Esophagus squamous epithelium (tissue), 5 donors: ENCODE measurements at places on chromosomes 5 and 9.

- DNase-seq: no peak
Observed at GRCh38 chr9:125902831-125903512, 155.8 kb downstream of the PBX3 start.

GRCh38 chr5:96966801-96967200, 30.9 kb downstream of the LNPEP start:
- no peak for DNase-seq

DNA sequence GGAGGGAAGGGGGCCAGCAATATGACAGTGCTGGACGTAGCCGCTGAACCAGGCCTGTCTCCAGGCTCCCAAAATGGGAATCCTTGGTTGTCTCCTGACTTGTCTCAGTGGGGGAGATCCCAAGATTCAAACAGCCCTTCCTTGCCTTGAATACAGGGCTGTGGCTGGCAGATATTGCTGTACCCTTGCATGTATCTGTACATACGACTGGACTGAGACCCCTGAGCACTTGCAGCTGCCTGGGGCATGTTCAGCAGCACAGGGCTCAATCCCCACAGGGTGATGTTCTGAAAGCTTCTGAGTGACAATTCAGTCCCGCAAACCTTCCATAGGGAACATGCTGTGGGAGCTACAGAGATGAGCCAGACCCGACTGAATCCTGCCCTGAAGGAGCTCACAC, 13.3 kb downstream of the OR13J1 start:
- DNase-seq: no peak

GRCh38 chr5:14208071-14209021, 65.2 kb downstream of the TRIO start:
- DNase-seq: no peak

- no peak for DNase-seq
Observed at GRCh38 chr9:137030538-137031527, 1.1 kb downstream of the FUT7 start.

DNA sequence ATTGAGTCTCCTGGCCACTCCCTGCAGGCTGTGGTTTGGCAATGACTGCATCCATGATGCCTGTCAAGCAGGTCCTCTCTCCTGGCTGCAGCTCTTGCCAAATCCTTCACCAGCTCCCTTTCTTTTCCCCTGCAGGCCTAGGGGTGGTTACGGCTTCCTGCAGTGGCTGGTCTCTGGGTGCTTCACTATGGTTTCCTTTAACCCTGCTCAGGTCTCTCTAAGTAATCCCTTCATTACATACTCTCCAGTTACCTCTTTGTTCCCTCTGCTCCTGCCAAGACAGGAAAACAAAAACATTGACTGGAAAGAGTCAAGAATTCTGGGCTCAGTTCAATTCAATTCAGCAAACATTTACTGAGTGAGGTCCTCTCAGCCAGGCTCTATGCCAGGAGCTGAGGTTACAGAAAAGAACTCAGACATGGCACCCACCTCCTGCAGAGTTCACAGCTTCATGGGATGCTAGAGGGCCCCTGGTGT, 19.8 kb upstream of the PTPN3 start:
- DNase-seq: no peak

DNA sequence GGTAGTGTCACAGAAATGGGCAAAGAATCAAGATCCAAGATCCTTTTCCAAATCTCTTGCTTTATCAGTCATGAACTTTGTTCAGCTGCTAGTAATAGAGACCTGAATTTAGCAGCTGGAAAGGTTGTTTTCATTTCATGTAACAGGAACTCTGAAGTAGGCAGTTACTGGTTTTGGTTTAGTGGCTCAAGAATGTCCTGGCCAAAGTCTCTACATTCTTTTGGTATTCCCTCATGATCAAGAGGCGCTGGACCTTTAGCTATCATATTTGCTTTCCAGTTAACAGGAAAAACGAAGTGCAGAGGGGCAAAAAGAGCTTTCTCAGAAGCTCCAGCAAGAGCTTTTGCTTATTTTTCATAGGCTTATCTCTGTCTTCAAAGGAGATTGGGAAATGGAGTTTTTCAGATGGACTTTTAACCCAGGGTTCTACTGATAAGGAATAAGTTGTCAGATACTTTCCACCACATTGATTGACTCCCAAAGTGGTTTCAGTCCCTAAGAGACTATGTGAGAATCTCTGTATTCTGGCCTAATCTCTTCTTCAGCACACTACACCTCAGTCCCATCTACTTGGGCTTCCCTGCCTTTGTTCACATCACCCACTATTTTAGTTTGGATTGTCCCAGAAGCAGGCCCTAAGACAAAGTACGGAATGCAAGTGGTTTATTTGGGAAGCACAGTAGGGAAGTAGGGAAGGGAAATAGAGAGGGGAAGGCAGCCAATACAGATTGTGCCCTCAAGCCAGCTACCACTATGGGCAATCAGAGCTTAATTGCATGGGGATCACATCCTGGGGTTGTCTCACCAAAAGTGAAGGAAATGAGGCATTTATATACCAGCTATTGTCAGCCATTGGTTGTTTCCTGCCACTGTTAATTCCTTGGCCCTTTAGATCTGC, 359.3 kb downstream of the LRRC70 start:
- no peak for DNase-seq

- DNase-seq: no peak
Observed at GRCh38 chr9:125989524-125990180, 242.5 kb downstream of the PBX3 start.

- no peak for DNase-seq
Observed at GRCh38 chr5:10563945-10564837, at the start of gene ANKRD33B. Gene ANKRD33B (plus strand): TSS chr5:10564070. CDS start chr5:10564468, 398 bp downstream.

GRCh38 chr9:21506626-21507482, 24.7 kb upstream of the IFNE start:
- DNase-seq: no peak

DNA sequence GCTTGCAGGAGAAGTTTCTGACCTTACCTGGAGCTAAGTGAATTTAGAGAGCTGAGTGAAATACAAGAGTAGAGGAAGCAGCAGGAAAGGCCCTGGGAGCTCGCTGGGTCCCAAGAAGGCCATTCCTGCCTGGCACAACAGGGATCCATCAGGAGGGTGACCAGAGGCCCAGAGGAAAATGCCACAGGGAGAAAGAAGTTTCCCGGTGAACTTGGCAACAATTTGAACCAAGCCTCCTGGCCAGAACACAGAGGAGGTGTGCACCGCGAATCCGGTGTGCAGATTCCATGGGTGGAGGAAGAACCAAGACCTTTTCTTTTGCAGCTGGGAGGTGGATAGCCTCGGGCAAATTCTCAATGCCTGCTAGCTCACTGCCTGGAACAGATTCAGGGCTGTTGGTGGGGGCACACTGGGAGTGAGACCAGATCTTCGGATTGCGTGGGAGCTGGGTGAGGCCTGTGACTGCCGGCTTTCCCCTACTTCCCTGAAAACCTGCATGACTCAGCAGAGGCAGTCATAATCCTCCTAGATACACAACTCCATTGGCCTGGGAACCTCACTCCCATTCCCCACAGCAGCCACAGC, 1850.9 kb upstream of the NUDT12 start:
- DNase-seq: no peak

DNA sequence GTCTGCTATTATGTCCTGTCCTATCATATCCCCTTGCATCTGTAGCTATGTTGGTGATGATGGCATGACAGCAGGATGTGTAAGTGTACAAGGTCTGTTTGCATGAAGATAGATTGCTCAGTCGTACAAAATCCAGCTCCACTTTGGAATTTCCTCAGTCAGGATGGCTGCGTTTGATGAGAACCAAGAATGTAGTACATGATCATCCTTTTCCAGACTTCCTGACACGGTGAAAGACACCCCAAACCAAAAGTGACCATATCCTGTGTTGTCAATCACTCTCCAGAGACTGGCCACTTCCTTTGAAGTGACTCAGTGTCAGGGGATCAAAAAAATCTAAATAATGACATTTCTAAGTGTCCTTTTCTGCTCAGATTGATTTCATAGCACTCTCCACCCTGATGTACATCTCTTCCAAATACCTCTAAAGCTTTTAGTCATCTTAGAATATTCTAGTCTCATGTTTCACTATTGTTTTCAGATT, 213.4 kb downstream of the PLK2 start:
- DNase-seq: no peak

- DNase-seq: no peak
Observed at GRCh38 chr5:95621839-95622629, 2.1 kb downstream of the GPR150 start.

GRCh38 chr9:127131871-127132270, 9.4 kb upstream of the ANGPTL2 start:
- DNase-seq: no peak

- DNase-seq: no peak
Observed at GRCh38 chr5:55869847-55870246, 18.7 kb downstream of the IL31RA start.

DNA sequence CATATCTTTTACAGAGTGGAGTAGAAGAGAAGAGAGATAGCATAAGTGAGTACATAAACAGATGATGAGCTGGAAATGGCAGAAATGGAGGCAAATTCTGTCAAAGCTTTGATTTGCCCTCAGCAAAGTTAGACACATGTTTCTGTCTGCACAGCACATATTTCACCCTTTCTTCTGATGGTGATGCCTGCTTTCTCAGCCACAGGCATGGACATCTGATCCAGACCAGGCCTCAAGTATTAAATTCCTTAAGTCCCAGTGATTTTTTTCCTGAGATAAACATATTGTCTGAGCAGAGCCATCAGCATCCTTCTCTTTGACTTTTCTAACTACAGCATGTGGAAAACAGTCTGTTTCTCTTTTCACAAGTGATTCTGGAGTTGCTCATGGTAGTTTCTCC, 409.8 kb downstream of the MAN2A1 start:
- no peak for DNase-seq

DNA sequence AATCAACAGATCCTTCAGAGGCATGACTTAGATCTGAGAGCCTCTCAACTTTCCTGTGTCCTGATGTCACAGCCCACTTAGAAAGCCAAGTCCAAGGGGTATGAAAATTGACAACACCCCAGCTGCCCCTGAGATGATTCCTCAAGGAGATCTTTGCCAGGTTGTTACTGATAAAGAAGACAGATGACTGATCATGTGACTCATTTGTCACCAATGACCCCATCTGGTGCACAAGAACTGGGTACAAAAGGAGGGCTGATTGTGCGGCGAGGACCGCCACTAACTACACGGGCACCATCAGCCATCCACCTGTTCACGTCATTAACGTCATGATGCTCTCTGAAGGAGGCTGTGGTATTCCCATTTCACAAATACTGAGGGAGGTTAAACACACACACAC, 583.2 kb upstream of the KLF4 start:
- DNase-seq: no peak

GRCh38 chr5:53601570-53601969, 41.1 kb downstream of the NDUFS4 start:
- DNase-seq: no peak

- no peak for DNase-seq
Observed at GRCh38 chr9:18861609-18862544, 171.1 kb downstream of the SAXO1 start.

- DNase-seq: no peak
Observed at GRCh38 chr9:138050472-138051330, 173.1 kb downstream of the CACNA1B start.

DNA sequence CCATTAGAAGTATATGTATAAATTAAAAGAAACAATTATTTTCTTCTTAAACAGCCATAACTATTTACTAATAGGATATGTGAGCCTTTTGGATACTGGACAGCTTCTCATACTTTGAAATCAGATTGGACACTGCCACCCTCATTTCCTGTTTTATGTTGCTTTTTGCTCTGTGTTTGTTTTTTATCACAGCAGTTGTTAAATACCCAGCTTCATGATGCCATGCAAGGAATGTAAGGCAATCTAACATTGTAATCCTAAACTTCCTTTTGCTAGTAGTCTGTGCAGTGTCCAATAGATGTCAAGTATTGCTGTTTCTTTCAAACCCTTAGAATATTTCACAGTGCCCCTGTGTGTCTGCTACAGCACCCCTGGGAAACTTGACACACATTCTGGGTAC, 56.2 kb downstream of the CNTLN start:
- DNase-seq: no peak

DNA sequence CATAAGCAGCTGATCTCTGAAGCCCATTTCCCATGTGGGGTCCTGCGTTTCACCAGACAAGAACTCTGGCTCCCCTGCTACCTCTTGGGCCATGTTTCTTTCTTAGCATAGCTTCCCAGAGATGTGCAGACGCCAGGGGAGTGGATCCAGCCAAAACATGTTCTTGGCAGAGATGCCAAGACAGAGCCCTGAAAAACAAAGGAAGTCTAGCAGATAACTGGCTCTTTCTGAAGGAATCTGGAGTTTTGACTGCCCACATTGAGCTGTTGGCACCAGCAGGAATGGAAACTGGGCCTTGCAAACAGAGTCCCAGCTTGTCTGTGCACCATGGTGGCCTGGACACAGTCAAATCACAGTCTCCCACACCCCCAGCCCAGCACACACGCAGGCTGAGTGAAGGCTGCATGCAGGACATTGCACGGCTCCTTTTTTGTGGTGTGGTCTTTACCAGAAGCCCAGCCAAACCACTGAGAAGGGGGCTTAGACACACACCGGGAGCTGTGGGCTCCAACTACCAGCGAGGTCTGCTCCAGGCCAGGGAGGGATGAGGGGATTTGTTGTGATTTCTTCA, 114.7 kb downstream of the SNX18 start:
- no peak for DNase-seq

- no peak for DNase-seq
Observed at GRCh38 chr5:6791031-6791430, 77.8 kb downstream of the TENT4A start.

DNA sequence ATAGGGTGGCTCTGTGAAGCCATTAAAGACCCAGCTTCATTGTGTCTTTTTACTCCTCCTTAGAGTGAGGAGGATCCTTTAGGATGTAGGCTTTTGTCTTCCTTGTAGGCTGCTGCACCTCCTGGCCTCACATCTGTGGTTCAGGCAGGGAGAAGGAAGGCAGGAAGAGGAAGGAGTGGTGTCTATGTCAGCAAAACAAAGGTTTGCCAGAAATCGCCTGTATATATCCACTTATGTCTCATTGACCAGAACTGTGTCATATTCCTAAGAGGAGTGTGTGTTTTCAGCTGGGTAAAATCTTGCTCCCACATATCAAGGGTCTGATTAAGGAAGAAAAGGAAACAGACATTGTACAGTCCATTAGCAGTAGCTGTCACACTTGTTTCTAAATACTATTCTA, 213.8 kb downstream of the ARHGAP26 start:
- DNase-seq: no peak

GRCh38 chr5:43304525-43304924, 8.7 kb downstream of the HMGCS1 start:
- no peak for DNase-seq

DNA sequence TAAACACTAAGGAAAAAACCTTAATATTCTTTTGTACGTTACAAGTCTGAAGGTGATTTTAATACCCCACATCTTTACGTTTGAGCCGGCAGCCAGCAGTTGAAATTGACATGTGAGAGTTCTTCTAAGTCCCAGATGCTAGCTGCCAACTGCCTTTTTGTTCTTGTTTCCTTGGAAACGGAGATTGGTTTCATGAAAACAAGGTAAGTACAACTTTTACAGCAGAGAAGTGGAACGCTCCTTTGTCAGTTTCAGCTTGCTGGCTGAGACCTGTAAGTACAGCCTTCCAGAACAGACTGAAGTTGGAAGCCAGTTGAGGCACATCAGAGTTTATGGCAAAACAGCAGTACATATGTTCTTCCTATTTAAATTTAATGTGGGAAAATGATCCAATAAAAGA, 1018.4 kb upstream of the ARRDC3 start:
- no peak for DNase-seq

GRCh38 chr5:148937830-148938521, 111.6 kb downstream of the ADRB2 start:
- DNase-seq: no peak

- DNase-seq: no peak
Observed at GRCh38 chr5:135916638-135917263, 21.1 kb upstream of the IL9 start.
